EL (cell line): ENCODE measurements at places on chromosomes 12 and 14.

GRCh38 chr12:91618281-91618680, 435.7 kb upstream of the DCN start:
- no peak for DNase-seq

DNA sequence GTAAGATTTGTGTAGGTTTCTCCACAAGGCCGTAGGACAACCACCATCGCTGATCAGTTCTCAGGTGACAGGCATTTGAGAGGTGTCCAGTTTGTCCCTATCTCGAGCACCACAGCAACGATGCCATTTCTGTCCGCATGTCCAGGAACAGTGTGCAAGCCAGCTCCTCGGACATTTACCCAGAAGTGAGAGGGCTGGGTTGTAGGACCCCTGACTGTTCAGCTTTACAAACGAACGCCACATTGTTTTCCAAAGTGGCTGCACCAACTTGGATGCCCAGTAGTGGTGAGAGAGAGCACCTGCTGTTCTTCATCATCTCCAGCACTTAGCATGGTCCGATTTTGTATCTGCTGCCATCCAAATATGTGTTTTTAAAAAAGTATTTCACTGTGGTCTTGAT, 38.6 kb downstream of the CYP46A1 start:
- DNase-seq = no peak

- DNase-seq = no peak
These were observed 503.0 kb upstream of the LMO3 start for GRCh38 chr12:17108877-17109541.

- DNase-seq = peak; percentile 84
These were observed 164.9 kb downstream of the NAV3 start for GRCh38 chr12:77995436-77996167.

DNA sequence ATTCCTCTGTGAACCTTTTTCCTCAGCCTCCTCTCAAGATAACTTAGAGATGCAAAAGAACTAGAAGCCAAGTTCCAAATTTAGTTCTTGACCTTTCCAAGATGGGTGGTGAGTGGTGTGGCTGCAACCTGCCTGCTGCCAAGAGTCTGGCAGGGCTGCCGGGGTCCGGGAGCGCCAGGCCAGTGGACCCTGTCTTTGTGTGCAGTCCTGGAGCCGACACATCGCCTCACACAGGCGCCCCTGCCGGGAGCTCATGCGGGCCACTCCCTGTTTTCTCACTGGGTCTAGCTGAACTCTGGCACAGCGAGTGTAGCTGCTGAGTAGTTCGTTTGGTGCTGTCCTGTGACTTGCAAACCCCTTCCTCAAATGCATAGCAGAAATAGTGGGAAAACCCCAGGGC, 84.9 kb downstream of the CACNA1C start:
- DNase-seq = no peak
